ENCODE measurements at places on chromosomes 11 and 22. TPM values are rescaled to one million over a fixed set of nuclear protein-coding genes. Genes with fewer than 3 reads are reported as not detected.

- DNase-seq = no peak
Measured at GRCh38 chr11:122711831-122712381, 56.4 kb downstream of the UBASH3B start.

- no peak for DNase-seq
Measured at GRCh38 chr11:125036933-125037332, 26.2 kb upstream of the SLC37A2 start.

- no peak for DNase-seq
Measured at GRCh38 chr11:24963852-24964251, 467.0 kb downstream of the LUZP2 start.

GRCh38 chr22:44962741-44963454 is 46.9 kb downstream of the PHF21B start:
- DNase-seq = no peak

DNA sequence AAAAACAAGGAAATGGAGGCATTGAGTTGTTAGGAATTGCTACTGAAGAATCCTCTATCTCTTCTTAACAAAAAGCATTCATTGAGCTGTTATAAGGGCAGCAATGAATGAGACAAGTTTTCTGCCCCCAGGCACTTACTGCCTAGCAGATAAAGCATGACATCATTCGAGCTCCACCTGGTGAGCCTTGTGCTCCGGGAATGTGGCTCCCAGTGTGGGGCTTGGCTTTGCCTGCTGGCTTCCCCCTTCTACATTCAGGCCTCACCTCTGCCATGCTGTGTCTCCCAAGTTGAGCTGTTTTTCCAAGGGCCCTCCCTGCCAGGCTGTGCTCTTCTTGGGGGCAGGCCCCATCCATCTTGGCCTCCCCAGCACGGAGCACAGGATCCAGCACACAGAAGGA is 56.9 kb upstream of the EIF3D start:
- DNase-seq = no peak

DNA sequence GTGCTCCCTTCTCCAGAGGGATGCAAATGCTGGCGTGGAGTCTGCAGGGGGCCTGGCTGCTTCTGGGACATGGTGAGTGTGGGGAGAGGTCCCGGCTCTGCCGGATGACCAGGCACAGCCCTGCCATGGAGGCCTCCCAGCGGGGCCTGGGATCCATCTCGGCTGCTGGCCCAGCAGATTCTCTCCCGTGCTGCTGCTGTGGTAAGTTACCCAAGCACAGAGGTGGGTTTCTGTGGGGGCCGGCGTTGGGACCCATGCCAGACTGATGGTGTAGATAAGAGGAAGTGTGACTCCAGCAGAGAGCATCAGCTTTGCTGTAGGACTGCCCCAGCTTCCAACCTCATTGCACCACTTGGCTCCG is 147.5 kb upstream of the B3GAT1 start:
- no peak for DNase-seq

SLC16A8 gene
- 3.2 TPM for total RNA-seq

POU2AF2 gene
- total RNA-seq = not detected

LRRC32 gene
- 43.8 TPM for total RNA-seq

ART1 gene
- not detected for total RNA-seq

Data from omental fat pad (tissue), 4 donors.